ENCODE measurements at places on chromosomes 3 and 15.
A peak's percentile ranks its signal among the peaks of the same experiment; 100 is the strongest.

GRCh38 chr15:84949043-84949442 is 32.6 kb upstream of the PDE8A start:
- no peak for DNase-seq

DNA sequence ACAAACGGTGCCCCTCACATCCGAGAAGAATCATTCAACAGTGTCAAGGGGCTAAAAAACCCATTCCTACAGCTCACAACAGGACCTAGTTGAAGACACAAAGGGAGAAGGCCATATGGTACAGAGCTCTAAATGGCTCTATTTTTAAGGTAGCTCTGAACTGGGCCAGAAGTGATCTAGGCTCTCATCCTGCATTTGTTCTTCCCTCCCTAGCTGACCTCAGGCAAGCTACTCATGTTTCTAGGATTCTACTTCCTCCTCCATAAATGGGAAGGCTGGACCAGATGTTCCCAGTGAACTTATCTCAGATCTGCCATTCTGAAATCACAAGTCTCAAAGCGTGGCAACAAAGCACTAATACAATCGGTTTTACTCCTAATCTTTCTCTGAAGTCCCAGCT is 62.3 kb downstream of the CPNE4 start:
- no peak for DNase-seq

DNA sequence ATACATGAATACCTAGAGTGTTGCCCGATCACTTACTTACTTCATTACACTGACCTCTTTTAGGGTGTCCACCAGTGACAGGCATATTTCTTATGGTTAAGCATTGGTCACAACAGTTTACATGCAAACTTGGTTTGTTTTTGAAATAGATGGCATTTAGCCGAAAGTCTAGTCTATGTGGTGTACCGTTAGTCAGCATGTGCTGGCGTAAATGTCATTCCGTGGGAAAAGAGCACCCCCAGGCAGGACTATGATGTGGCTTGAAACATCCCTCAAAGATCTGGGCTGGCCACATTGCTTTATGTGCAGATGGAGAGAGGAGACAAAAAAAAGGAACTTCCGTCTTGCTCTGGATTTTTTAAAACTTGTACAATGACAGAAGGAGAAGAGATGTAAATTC is 357.0 kb upstream of the ICE2 start:
- DNase-seq, result no peak

DNA sequence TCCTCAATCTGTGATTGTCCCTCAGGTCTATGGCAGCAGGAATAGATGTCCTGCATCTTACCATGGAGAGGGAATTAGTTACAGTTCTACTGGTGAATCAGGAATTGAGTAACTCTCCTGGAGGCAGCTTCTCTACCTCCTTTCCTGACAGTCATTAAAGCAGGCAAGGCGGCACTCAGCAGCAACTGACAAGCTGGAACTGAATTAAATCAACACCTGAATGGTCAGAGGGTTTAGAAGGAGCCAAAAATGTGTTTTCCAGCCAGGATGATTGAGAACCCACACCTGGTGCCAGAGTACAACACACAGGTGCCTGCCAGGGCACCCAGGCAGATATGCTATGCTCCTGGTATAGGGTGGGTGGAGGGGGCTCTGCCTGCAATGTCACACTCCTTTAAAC is 43.1 kb upstream of the TIPARP start:
- DNase-seq, result no peak

- no peak for DNase-seq
Observed at GRCh38 chr3:24263069-24263668, 231.5 kb downstream of the THRB start.

DNA sequence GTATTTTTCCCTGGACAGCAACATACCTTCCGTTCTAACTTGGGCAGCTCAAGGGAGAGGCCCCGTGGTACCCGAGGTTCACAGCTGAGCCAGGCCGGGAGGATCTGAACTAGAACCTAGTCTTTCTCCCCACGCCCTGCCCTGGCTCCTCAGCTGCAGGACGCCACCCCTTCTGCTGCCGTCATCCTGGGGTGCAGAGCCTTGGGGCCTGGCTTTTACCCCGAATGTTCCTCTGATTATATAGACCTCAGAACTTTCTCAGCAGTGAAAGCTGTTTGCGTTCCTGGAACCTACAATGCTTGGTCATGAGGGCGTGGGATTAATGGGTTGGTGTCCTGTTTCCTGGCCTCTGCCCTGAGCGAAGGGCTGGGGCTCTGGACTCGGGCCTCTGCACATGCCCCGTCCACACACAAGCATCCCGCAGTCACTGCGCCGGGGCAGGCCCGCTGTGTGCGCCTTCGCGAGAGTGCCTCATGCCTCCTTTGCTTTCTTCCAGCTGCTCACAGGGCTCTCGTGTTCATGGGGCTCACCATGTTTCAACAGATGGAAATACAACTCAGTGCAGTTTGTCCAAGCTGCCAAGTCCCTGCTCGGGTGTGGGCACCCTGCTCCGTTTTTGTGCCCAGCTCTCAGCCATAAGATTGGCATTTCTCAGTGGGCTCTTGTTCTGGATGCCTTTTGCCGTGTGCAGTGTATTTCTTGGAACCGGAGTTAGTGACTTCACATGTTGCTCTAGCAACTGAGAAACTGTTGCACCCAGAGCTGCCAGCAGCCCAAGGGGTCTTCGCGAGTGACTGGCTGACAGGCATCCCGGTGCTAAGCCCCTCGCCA is 20.4 kb downstream of the SYNM start:
- DNase-seq, result no peak

GRCh38 chr15:39438799-39439592 is 141.9 kb upstream of the THBS1 start:
- DNase-seq, result no peak

GRCh38 chr15:50909010-50909317 is 481 bp downstream of the AP4E1 start:
- DNase-seq, result no peak

GRCh38 chr3:164132878-164133277 is 945.4 kb downstream of the SI start:
- no peak for DNase-seq

DNA sequence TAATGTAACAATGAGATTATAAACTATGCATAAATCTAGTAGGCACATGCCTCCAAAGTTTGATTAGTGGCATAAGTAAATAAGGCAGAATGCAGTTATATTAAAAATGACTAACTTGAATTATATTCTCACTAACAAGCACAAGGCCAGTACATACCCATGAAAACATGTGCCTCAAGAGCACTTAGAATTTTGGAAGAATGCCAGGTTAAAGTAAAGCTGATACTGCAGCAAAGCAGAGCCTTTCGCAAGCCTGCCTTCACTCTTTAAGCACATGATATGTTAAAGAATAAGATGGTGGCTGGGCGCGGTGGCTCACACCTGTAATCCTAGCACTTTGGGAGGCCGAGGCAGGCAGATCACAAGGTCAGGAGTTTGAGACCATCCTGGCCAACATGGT is 49.0 kb downstream of the KBTBD12 start:
- no peak for DNase-seq

DNA sequence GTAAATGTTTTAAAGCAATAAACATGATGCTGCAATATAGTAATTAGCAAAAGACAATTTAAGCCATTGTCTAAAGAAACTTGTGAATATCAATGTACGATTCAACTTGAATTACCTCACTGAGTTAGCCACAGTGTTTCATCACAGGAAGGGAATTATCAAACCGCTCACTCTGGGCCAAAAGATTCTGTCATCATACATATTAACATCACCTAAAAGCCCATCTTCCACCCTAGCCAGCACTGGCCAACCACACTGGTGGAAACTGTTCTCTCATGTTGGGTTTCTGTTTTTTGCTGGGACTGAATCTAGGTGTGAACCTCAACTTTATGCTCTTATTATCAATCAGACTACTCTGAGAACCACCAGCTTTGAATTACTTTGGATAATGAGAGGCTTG is 497.7 kb upstream of the THBS1 start:
- DNase-seq, result no peak

GRCh38 chr15:64249883-64250575 is 87.2 kb upstream of the PPIB start:
- no peak for DNase-seq

- DNase-seq, result no peak
Observed at GRCh38 chr15:66047321-66048024, 178.2 kb downstream of the RAB11A start.

DNA sequence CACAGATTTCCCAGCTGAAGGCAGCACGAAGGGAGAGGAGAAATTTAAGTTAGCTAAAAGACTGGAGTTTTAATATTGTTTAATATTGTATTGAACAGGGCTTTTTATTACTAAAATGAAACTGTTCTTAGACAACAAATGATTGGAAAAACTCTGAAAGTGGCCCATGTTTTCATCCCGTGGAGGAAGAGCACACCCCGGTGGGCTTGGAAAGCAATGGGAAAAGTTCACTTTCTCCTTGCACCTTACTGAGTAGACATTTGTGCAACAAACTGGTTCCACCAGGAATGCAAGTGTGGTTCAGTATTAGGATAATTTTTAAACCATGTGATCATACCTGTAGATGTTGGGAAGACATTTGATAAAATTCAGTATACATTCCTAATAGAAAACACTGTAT is 8.2 kb upstream of the ESYT3 start:
- DNase-seq, result no peak

- DNase-seq, result no peak
Observed at GRCh38 chr3:23701716-23702597, 103.8 kb upstream of the UBE2E1 start.

- no peak for DNase-seq
Observed at GRCh38 chr3:9198899-9199335, 50.5 kb downstream of the SRGAP3 start.

DNA sequence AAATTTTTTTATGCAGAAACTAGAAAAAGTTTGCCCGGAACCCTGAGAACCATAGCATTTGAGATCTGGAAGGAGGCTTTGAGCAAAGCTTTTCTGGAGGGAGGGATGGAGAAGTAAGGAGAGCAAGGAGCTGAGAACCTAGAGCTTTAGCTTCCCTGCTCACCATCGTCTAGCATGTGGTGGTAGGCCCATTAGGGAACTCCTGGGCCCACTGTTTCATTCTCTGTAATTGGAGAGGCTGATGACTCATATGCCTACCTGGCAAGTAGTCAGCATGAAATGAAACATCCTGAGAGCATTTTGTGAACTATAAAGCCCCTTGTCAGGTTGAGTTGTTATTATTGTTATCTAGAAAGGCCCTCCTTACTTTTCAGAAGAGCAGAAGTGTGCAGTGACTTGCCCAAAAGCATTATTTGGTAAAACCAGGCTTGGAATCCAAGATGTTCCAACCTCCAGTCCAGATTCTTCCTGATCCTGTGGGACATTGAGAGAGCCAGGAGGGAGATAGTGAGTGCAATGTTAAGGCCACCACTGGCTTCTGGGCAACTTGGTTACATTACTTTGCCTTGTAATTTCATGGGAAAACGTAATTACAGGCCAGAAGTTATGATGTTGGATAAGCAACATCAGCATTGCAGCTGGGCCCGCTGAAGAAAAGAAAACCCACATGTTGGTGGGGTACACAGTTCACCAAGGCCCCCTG is 104.5 kb upstream of the BFSP2 start:
- DNase-seq, result no peak

- no peak for DNase-seq
Observed at GRCh38 chr3:13545952-13546454, 2.9 kb upstream of the FBLN2 start.

DNA sequence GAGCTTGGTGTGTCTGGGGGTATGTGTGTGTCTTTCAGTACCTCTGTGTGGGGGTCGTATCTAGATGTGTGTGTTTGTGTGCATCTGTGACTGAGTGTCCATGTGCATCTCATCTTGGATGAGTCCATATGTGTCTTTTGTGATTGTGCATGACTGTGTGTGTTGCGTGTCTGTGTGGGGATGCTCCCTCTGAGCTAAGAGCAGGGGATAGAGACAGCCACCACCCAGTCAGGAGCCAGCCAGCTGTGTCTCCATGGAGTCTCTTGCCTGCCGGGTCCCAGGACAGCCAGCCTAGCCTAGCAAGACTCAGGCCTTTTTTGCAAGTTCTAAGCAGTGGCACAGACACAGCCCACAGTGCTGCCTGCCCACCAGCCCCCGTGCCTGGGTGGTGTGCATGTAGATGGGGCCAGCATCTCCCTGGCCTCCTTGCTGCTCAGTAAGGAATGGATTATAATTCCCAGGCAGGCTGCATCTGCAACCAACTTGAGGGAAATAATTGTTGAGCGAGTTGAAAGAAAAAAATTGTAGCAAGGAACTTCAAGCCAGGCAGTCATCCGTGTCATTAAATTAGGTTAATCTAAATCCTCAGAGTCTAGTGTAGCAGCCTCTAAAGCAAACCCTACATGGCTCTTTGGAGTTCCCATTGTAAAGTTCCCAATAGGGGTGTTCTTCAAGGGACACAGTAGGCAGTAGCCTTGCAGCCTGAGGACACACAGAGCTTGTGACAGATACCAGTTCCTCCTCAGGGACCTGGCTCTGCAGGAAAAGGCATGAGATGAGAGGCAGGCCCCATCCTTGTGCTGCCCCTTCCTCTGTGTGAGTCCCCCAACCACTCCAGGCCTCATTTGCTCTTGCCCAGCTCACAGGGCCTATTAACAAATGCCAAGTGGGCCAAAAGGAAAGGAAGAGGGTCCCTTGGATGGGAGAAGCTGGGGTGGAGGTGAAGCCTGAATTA is 35.9 kb upstream of the MRPS22 start:
- no peak for DNase-seq

GRCh38 chr15:101504866-101505609 is 15.5 kb upstream of the PCSK6 start:
- no peak for DNase-seq

DNA sequence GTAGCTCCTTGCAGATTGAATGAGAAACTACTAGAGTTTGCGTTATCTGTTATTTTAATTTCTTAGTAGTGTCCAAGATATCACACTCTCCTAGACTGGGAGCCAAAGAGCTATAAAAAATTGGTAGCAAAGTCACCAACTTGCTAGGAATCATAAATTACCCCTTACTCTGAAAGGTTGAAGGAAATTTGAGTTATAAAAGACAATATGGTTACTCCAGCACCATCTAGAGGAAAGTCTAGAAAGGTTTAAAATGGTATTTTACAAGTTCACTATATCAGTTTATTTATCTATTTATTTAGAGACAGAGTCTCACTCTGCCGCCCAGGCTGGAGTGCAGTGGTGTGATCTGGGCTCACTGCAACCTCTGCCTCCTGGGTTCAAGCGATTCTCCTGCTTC is 121.6 kb downstream of the RBPMS2 start:
- DNase-seq, result peak; percentile 35

- DNase-seq, result no peak
Observed at GRCh38 chr3:126459111-126459762, 16.5 kb downstream of the ZXDC start.

- no peak for DNase-seq
Observed at GRCh38 chr3:152941859-152942258, 106.9 kb downstream of the P2RY1 start.

DNA sequence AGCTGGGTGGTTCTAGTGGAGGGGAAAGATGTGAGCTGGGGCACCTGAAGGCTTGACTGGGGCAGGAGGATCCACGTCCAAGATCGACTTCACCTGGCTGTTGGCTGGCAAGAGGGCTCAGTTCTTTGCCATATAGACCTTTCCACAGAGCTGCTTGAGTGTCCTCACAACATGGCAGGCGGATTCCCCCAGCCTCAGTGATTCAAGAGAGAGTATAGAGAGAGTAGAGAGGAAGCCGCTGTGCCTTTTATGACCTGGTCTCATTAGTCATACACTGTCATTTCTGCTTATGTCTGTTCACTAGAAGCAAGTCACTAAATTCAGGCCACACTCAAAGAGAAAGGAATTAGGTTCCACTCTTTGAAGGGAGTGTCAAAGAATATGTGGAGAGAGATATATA is 101.6 kb downstream of the APBA2 start:
- DNase-seq, result no peak

All from CD4-positive, alpha-beta T cell treated with Interleukin-2 at 100 ng/mL for 4 hours (primary cell).